IPS DF 6.9 (cell line): ENCODE measurements at places on chromosomes 7 and 10.
A peak's percentile ranks its signal among the peaks of the same experiment; 100 is the strongest.

DNA sequence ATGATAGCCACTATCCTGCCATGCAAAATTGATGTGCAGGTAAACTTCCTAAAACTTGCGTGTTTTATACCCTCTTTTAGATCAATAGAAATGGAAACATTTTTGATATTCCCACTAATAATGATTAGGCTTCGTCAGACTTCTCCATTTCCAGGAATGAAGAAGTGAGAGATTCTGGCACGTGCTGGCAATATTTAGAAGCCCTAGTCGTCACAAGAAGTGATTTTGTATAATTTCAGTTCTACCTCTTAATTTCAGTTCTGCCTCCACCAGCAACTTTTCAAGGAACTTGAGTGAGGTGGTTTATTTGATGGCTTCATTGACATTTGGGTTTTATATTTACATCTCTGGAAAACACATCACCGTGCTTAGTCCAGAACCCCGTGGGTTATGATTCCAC is 61.9 kb downstream of the MRC1 start:
- DNase-seq = no peak

DNA sequence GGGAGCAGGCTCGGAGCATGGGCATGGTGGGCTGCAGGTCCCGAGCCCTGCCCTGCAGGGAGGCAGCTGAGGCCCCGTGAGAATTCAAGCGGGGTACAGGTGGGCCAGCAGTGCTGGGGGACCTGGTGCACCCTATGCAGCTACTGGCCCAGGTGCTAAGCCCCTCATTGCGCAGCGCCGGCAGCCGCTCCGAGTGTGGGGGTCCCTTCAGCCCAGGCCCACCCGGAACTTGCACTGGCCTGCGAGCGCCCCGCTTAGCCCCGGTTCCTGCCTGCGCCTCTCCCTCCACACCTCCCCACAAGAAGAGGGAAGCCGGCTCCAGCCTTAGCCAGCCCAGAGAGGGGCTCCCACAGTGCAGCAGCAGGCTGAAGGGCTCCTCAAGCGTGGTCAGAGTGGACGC is 250.7 kb downstream of the CRPPA start:
- DNase-seq = no peak

DNA sequence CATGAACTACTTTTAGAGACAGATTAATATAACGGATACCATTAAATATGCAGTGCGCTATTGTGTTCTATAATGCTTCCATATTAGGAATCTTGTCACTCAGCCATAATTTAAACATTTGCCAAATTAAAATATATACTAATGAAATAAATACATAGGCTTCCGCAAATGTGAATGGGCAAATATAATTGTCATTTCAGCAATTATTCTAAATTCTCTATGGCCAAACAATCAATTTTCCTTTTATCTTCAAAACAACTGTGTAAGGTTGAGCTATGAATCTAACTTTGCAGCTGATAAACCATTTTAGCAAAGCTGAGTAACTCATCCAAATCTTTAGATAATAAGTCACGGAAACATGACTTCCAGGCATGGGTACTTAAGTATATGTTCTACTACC is 20.7 kb upstream of the TSPAN13 start:
- no peak for DNase-seq

- DNase-seq = no peak
Measured at GRCh38 chr7:157893535-157894044, 556.8 kb downstream of the DNAJB6 start.

DNA sequence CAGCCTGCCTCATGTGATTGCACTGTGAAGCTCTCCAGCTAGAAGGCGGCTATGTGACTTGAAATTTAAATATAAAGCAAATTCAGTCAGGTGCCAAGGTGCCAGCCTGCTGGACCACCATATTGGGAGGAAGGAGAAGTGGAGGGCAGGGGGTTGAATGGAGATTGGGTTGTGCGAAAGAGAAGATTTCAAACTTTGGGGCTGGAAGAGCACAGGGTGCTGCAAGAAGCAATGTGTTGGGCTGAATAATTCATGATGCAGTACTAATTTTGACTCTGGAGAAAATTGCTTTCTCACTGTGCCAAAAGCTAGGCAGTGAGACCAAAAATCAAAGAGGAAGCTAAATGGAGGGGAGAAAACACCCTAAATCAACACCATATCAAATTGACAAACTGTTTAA is 335.3 kb downstream of the NRG3 start:
- no peak for DNase-seq

GRCh38 chr10:2978111-2978510 is 89.2 kb upstream of the PFKP start:
- DNase-seq = no peak

- no peak for DNase-seq
Measured at GRCh38 chr10:124220971-124221355, 127.6 kb upstream of the CHST15 start.

DNA sequence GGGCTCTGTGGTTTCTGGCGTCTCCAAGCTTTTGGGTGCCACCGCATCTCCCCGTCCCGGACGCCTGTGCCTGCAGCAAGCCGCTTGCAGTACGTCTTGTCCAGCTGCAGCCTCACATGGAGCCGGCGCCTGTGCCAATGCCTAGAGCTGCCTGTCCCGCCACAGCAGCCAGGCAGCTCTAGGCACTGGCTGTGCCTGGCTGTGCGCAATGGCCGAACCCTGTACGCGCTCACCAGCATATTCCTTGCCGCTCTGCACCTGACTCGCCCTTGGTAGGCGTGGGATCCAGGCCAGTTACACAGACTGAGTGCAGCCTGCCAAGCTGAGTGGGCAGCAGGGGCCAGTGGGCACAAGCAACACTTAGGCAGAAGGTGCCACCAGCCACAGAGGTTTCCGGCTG is 381.2 kb upstream of the SORCS1 start:
- DNase-seq = no peak

DNA sequence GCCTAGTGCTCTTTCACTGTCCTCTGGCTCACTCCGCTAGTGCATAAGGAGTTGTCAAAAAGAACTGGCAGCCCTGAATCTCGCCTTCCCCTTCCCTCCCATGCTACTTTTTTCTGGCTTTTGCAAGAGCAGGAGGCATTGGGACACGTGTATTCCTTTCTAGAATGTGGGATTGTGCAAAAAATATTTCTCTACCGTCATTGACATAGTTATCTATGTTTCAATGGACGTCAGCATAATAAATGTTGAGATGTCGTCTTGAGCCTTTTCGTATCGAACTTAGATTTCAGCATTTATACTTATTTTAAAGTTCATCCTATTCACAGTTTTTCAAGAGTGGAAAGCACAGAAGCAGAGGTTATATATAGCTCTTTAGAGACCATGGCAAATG is 727 bp downstream of the ING3 start:
- no peak for DNase-seq

- DNase-seq = no peak
Measured at GRCh38 chr7:140417456-140418155, 13.7 kb downstream of the RAB19 start.

DNA sequence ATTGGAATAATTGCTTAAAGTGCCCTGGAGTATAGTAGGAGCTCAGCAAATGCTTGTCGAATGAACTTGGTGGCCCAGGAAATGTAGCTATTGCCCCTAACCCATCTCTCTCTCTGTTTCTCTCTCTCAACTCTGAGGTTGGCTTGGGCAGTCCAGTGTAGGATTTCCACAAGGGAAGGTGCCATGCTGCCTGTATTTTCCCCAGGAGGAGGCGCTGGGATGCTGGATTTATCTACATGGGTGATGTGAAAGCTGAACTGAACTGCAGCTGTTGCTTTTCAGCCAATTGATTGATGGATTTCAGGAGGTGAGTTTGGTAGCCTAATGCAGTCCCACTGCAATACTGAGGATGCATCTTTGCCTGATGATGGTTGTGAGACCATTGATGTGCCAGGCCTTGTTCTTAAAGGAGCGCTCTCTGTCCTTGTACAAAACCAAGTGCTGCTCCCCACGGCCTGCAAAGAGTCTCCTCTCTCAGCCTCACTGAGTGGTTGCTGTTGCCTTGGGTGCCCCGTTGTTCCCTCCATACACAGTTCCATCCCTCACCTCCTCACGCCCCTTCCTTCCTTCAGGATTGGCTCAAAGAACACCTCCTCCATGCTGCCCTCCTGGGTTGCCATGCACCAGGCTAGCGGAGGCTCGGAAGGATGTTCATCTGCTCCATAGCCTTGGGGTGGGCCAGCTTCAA is 200.6 kb downstream of the GLRX3 start:
- DNase-seq = no peak

- DNase-seq = no peak
Measured at GRCh38 chr10:119807960-119808697, 64.5 kb downstream of the MCMBP start.

DNA sequence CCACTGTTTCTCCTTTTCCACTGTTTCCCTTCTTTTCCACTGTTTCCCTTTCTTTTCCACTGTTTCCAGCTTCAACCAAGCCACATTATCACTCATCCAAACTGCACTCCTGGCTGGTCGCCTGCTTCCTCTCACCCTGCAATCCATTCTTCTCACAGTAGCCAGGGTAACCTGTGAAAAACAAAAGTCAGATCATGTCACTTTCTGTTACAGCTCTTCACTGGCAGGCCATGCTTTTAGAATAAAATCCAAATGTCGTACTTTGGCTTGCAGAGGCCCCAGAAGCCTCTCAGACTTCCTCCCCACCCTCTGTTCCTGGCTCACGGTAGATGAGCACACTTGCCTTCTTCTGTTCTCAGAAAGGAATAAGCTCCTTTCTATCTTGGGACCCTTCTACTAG is 33.9 kb downstream of the STARD3NL start:
- no peak for DNase-seq

GRCh38 chr10:50467209-50467608 is 156.5 kb downstream of the SGMS1 start:
- no peak for DNase-seq

- no peak for DNase-seq
Measured at GRCh38 chr7:137026176-137026500, 157.7 kb downstream of the CHRM2 start.

DNA sequence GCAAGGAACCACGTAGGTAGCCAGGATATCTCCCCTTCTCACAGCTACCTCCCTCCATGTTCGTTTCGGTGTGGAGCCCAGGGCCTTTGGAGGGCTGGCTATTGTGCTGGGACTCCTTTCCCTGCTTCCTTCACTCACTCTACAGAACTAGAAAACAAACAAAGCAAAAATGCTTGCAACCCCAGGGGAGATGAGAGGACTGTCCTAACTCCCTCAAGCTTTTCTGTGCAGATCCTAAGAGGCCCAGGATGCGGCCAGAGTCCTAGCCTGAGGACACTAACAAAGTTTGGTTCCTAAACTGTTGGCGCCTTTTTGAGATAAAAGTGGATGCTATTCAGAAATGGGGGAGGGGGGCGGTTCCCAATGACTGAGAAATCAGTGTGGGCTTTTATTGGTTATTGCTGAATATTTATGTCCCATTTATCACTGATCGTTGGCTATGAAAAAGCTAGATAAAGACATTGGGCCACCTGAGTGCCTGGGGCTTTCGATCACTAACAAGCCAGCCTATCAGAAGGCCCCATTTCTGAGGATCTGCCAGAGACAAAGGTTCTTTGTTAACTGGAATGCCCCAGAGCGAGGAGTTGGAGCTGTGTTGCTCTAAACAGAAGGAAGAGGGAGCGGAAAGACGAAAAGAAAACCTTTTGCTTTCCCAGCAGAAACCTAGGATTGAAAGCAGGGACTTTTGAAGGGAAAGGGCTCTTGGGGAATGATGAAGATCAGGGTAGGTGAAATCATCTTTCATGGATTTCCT is 95.2 kb upstream of the EGR2 start:
- DNase-seq = peak; percentile 13

DNA sequence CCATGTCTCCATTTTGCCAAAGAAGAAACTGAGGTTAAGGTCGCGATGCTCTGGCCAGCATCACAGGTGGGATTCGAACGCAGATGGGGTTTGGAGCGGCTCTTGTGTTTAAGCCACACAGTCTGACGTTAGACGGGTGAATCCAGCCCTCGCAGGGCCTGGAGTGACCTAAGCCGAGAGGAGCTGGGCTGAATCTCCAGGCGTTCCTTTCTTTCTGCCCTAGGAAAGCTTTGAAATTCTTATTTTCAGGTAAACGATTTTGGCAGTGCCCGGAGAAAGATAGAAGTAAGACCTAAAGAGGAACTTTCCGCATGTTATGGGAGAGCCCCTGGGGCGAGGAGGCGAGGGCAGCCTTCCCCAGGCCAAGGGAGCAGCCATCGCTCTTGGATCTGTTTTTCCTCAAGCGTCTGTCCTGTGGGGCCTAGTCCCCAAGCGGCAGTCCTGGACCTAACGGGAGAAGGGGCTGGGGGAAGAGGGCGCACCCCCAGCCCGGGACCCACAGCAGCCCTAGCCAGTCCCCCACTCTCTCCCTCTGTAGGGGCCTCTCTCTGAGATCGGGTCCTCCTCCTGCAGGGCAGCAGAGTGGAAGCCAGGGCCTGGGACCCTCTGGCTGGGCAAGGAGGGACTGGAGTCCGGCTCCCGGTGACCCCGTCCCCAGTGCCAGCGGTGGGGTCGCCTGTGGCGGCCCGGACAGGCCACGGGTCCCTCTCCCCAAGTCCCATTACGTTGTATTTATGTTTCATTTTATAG is 8.9 kb upstream of the LBX1 start:
- no peak for DNase-seq

GRCh38 chr10:113540845-113541548 is 11.9 kb upstream of the HABP2 start:
- no peak for DNase-seq

DNA sequence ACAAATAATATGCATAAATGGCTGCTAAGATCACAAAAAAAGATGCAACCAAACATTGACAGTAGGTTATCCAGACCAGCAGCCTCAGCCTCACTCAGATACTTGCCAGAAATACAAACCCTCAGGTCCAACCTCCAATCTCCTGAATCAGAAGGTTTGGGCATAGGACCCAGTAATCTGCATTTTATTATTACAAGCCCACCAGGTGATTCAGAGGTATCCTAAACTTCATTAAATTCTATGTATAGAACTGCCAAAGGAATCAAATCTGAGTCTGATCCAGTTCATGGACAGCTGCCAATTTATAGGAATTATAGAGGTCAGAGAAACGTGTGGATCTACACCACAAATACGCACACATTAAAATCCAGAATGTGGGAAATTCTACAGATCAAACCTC is 41.3 kb downstream of the ZNF438 start:
- DNase-seq = no peak

DNA sequence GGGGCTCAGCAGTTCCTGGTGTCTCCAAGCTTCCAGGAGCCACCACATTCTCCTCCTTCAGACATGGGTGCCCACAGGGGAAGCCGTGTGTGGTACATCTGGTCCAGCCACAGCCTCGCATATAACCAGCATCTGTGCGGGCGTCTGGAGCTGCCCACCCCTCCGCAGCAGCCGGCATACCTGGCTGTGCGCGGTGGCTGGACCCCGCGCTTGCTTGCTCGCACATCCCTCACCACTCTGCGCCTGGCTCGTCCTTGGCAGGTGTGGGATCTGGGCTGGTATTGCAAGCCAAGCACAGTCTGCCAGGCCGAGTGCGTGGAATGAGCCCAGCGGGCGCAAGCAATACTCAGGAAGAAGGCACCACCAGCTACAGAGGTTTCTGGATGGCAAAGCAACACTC is 117.7 kb upstream of the MBL2 start:
- DNase-seq = no peak

DNA sequence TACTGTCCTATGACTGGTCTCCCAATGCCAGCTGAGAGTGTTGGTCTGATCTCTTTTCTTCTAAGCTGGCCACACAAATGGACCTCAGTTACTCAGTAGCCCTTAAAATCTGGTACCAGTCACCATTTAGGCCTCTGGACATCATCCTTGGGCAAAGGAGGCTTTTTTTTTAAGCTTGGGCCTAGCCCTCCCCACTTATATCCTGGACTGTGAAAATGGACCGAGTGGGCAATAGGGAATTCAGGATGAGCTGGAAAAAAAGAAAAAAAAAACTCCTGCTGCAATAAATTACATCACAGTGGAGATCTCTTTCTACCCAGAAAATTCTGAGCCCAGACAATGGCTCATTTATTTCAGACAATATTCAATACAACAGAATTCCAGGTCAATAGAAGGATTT is 68.4 kb downstream of the PARP12 start:
- DNase-seq = no peak
